WTC11 (cell line): ENCODE measurements at places on chromosomes 3 and 15.

DNA sequence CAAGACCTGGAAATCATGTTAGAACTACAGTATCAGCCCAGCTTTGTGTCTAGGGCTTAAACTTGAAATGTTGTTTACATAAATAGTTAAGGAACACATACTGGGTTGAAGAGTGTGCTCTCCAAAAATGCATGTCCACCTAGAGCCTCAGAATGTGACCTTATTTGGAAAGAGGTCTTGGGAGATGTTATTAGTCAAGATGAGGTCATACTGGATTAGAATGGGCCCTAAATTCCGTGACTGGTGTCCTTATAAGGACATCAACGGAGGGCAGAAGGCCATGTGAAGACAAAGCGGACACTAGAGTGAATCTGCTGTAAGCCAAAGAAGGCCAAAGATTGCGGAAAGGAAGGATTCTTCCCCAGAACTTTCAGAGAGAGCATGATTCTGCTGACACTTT, 759.2 kb upstream of the CFAP20DC start:
- DNase-seq = no peak

- DNase-seq = no peak
Measured at GRCh38 chr3:53346514-53346913, 829 bp downstream of the DCP1A start.

DNA sequence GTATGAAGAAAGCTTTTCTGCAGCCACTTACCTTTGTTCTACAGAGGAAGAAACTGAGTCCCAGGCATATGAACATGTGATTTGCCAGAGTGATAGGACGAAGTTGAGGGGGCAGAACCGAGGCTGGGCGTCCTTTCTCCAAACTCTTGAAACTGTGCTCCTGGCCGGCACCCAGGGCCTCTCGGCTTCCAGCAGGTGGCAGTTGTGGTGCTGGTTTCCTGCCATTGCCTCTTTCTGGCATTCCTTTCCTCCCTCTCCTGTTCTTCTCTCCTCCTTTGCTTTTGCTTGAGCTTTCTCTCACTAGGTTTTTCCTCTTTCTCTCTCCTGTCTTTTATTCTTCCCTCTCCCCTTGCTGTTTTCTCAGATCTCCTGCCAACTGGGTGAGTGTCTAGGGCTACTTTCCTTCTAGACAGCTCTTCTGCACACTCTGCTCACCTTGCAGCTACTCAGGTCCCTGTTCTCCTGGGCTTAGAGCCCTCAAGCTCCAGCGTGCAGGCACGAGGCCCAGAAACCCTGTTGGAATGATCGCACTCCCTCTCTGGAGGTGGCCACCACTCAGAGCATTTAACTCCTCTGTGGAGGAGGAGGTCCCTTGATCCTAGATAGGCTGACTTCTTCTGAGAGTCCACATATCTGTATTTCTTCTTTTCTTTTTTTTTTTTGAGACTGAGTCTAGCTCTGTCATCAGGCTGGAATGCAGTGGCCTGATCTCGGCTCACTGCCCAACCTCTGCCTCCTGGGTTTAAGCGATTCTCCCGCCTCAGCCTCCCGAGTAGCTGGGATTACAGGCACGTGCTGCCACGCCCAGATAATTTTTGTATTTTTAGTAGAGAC, 26.2 kb downstream of the TRAK1 start:
- peak; percentile 49 for DNase-seq

DNA sequence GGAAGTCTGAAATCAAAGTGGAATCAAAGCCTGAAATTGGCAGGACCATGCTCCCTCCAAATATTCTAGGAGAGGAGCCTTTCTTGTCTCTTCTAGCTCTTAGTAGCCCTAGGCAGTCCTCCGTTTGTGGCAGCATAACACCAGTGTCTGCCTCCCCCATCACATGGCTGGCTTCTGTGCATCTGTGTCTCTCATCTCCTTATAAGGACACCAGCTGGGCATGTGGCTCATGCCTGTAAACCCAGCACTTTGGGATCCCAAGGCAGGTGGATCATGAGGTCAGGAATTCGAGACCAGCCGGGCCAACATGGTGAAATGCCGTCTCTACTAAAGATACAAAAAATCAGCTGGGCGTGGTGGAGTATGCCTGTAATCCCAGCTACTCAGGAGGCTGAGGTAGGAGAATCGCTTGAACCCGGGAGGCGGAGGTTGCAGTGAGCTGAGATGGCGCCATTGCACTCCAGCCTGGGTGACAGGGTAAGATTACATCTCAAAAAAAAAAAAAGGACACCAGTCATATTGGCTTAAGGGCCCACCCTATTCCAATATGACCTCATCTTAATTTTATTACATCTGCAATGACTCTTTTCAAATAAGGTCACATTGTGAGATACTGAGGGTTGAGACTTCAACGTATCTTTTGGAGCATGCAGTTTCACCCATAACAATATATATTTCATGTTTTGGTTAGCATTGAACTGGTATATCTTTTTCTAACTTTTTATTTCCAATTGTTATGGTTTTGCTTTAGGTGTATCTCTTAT, 148.0 kb upstream of the TPM1 start:
- DNase-seq = no peak

GRCh38 chr15:69999392-70000085, 98.2 kb downstream of the TLE3 start:
- no peak for DNase-seq
